ENCODE measurements at places on chromosomes 4 and X. TPM values are rescaled to one million over a fixed set of nuclear protein-coding genes. Genes with fewer than 3 reads are reported as not detected.

GRCh38 chr4:98501383-98501782, 157.0 kb downstream of the TSPAN5 start:
- DNase-seq, result no peak

The VCX2 gene
- total RNA-seq, result not detected

The TIGD4 gene
- total RNA-seq, result not detected

DNA sequence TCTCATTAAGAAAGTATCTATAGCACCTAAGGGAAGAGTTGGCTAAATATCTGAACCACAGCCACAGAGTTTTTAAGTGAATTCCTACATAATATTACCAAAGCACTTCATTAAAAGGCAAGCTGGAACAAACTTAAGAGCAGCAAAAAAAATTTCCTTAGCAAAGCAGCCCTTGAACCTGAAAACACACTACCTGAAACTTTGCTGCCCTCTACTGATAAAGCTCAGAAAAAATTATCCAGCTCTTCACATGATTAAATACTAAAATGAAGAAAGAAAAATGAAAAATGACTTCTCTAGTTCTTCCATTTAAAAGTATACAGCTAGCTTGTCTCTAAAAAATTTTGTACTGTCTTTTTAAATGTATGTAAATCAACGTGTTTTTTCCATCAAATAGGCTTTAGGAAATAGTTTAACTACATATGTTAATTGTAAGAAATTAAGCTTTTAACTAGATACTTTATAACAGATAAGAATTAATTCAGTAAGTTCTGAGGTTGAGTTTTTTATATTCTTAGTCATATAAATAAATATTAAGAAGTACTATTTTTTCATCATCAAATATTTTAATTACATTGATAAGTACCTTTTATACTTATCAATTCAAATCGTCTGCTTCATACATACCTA, 156.1 kb downstream of the STPG2 start:
- DNase-seq, result no peak

The CYSLTR1 gene
- total RNA-seq, result 4.7 TPM

The HPGDS gene
- total RNA-seq, result 4.1 TPM

The SUPT20HL1 gene
- not detected for total RNA-seq

The CT45A8 gene
- total RNA-seq, result not detected

- no peak for DNase-seq
Measured at GRCh38 chrX:45264865-45265264, 64.2 kb upstream of the DIPK2B start.

DNA sequence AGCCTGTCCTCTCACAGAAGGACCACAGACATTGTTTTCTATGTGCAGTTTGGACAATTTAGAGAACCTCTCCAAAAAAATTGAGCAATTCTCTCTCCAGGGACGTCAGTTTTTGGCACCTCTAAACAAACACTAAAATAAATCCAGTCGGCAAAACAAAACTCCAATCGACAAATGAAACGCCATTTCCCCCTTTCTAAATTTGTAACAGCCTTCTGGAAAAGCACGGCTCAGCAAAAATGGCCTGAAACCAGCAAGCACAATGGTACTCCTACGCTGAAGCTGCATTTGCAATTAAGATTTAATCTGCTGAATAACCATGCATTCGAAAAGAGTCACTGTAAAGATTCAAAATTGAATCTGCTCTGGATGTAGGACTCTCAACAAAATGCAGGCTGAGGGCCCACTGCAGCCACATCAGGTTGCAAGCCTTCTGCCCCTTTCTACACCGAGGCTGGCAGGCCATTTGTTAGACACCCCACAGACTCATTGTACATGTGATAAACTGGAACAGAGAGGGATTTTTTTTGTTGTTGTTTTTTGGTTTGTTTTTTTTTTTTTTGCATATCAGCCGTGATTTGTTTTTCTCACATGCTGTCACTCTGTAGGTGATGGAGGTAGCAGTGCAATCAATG, 79.9 kb upstream of the MAP3K15 start:
- DNase-seq, result no peak

GRCh38 chr4:77167866-77168265, 10.9 kb downstream of the CCNG2 start:
- no peak for DNase-seq

Measured in mesenteric fat pad (tissue), 1 donor.